ENCODE measurements at places on chromosomes 3 and 15.

- DNase-seq: no peak
These were observed 40.2 kb upstream of the UBE2E2 start for GRCh38 chr3:23162934-23163333.

DNA sequence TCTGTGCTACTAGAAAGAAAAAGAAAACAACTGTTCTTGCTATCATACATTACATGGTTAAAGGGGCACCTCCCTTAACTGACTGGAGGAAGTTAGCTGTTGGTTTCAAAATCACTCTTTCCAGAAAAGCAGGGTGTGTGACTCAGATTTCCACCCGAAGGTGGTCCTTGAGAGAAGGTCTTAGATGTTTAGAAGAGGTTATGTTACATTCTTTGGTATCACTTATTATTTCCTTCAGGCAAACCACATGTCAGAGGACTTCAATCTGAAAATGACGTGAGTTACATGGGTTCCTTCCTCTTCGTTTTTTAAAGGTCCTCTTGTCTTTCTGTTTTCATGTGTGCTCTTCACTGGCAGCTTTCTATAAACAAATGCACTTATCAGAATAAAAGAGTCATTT, 307.9 kb upstream of the CBLB start:
- DNase-seq: peak; percentile 77

- DNase-seq: no peak
These were observed 518.2 kb downstream of the CADM2 start for GRCh38 chr3:85476891-85477495.

GRCh38 chr3:123422457-123422856, 26.4 kb downstream of the ADCY5 start:
- DNase-seq: no peak

GRCh38 chr3:193605876-193606275, 12.9 kb downstream of the OPA1 start:
- DNase-seq: peak; percentile 51

GRCh38 chr3:52433996-52434479, 10.9 kb downstream of the SEMA3G start:
- no peak for DNase-seq

DNA sequence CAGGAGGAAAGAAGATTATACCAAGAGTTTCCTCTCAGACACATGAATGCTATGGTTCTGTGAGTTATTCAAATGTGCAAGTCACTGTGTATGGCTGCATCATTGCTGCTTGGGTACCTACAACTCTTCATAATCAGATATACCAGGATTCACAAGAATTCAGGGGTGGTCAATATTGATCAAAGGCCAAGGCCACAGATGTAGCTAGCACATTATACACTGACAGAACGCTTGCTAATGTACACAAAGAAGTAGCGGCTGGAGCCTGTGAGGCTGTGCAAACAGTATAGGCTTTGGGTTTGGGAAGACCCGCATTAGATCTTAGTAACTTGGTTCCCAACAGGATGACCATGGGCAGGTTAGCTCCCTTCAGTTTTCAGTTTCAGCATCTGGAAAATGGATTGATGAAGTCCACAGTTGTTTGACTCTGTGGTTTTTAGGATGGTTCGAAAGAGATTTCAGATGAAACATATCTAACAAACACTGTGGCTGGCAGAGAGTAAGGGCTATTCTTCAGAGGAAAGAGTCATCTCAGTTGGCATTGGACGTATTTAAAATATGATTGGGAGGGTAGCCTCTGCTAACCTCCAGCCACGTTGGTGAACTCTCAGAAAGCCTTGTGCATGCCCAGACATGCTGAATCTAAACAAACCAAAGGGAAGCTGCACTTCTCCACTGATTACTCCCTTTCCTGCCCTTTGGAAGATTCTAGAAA, 748.7 kb upstream of the CFAP20DC start:
- no peak for DNase-seq

GRCh38 chr3:124669470-124669869, 60.8 kb upstream of the UMPS start:
- no peak for DNase-seq

DNA sequence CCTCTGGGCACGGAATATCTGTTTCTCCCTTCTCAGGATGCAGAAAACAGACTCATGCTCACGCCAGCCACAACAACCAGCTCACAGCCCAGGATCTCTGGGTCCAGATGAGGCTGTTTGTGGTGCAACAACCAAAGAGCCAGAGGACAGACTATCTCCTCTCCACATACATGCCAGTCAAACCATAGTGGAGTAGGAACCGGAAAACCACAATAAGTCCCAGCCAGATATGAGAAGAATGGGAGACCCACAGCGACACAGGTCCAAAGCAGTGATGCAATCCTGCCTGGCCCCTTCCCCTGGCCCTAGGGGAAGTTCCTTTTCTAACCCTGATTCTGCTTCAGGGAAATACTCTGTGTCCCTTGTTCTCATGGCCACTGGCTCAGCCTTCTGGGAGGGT, 27.6 kb downstream of the MEX3B start:
- DNase-seq: no peak

DNA sequence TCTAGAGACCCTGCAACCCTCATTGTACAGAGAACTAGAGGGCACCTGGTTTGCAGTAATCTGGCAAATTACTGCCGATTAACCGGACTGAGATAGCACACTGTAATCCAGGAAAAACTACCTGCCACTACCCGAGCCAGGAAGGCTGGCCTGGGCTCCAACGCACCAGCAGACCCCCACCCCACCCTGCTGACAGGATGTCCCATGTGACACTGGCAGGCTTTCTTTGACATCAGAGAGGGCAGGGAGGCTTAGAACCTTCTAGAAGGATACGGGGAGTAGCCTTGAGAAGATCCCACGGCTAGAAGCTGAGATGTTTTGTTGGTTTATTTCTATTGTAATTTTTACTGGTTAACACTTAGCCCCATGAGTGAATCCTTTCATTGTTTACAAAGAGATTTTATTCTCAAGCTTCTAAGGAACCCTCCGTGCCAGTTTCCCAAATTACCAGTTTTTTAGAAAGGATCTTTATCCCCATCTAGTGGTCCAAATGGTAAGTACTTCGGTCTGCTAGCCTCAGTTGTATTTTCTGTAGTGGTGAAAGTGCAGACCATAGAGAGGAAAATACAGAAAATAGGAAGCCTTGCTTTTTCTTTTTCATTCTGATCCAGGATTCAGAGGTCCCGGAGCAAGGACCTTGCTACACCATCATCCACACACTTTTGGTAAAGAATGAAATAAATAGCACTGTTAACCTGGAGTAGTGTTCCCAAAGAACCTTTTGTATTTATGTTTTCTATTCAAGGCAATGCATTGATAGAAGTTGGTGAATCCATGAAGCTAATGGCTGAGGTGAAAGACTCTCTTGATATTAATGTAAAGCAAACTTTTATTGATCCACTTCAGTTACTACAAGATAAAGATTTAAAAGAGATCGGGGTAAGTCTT, 81.9 kb upstream of the ADAMTSL3 start:
- DNase-seq: no peak

All from CD4-positive, alpha-beta T cell treated with Interleukin-6 at 100 ng/mL for 8 hours (primary cell).